ENCODE measurements at places on chromosomes 2 and 18.

- DNase-seq = no peak
These were observed 5.9 kb upstream of the SLC8A1 start for GRCh38 chr2:40457837-40458236.

GRCh38 chr2:199806179-199806578 lies 44.8 kb downstream of the FTCDNL1 start:
- DNase-seq = no peak

DNA sequence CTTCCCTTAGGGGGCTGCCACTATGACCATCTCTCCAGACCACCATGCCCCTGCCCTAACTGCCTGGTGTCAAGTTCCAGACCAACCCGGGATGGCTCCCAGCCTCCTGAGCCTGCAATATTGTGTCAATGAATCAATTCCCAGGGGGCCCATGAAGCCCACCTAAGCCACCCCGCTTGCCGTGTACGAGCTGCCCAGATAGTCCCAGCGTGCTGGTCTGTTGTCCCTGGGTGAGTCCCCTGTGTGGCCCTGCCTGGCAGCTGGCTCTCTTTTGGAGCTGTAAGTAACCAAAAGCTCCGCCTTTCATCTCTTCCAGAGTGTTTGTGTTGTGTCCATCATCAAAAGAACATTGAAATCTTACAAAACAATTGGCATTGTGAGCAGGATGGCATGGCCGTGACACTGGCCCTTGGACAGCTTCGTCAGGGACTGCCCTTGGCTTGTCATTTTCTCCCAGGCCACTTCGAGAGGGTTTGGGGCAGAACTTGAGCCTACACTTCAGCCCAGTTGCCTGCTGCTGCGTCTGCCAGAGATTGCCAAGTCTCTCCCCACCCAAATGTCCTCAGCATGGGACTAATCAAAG lies 11.3 kb upstream of the MAL start:
- no peak for DNase-seq

GRCh38 chr2:11543337-11544216 lies 9.7 kb downstream of the GREB1 start:
- DNase-seq = no peak

- no peak for DNase-seq
These were observed 28.4 kb downstream of the OTX1 start for GRCh38 chr2:63078852-63079606.

- DNase-seq = no peak
These were observed 6.8 kb downstream of the ZCCHC2 start for GRCh38 chr18:62529597-62529996.

DNA sequence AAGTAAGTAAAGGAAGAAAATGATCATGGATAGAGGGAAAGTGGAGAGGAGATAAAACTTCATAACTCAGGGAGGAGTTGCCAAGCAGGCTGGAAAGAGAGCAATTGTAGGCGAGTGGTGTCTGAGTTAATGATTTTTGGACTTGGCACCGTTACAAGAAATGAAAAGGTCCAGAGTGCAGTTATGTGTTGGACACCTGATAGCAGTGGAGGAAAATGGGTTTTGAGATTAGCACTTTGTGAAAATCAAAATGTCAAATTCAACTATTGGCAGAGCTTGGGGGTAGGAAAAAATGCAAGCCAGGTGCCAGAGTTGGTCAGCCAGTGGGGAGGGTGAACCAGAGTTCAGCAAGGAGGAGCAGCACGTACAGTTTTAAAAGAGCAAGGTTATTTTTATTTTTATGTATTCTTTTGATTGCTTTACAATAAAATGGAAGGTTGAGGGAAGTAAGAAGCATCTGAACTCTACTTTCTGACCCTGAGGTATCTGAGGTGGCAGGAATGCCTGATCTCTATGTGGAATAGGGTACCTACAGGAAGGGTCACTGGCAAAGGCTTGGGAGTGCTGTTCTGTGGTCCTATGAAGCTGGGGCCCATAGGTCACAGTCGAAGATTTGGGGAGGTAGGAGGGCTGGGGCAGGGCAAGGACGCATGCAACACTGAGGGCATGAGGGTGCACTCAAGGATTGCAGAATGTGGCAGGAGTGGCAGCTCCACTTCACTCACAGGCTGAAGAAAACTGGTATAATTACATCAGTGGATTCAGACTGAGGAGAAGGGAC lies 127.5 kb downstream of the CD8B2 start:
- no peak for DNase-seq

- no peak for DNase-seq
These were observed 105.8 kb downstream of the SPP2 start for GRCh38 chr2:234156326-234156725.

DNA sequence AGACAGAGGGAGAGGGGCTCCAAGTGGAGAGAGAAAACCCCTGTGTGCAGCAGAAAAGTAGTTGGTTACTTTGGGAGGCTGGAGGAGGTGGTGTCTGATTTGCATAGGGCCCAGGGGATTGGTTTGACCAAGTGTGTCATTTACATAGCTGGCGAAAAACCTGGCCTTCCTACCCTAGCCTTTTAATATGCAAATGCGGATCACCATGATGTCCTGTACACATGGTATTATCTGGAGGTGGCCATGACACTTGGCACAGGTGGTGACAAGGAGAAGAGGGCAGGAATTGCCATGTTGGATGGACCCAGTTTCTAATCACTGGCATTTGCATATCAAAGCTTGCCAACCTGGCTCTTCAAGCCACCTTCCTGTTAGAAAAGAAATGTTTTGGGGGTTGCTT lies 120.8 kb upstream of the CHAC2 start:
- no peak for DNase-seq

DNA sequence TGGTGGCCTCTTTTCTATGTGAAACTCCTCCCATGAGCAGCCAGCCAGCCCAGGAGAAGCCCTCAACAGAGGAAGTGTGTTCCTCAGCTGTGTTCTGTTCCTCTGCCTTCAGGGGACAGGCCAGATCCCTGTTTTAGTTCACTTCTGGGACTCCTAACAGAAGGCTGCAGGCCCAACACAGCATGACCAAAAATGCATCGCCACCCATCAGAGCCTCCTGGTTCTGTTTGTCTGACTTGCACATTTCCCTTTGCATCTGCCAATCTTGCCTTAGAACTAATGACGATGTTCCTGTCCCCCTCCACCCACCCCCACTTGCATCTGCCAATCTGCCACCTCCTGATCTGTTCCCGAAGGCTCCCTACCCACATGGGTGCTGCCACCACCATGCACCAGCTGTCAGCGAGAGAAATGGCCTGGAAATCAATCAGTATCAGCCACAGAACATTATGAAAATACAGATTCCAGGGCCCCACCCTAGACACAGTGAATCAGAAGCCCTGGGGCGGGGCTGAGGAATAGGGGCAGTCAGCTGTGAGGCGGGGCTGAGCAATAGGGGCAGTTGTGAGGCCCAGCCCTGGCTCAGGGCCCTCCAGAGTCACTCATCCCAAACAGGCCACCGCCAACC lies 51.0 kb downstream of the FAM168B start:
- no peak for DNase-seq

DNA sequence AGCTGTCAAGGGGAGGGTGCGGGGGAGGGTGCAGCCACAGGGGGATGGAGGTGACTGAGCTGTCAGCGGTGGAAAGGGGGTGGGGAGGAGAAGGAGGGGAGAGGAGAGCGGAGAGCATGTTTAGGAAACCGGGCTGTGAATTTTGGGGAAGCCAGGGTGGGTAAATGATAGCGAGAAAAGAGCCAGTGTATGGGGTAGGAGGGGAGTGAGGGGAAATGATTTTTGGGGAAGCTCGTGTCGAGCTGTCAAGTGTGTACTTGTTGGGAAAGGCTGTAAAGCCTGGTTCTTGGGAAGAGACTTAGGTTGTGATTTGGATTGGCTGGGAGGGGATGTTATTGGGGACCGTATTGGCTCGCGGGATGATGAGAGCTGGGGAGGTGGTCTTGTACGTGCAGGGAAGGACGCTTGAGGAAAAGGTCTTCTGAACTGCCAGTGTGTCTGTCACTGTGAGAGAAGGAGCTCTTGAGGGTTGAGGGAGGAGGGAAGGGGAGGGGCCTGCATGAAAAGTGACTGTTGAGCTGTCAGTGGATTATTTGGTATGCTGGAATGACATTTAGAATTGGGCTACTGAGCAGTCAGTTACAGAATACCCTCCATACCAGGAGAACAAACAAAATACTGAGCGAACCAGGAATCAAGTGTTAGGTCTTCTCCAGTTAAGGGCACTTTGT lies 1.0 kb downstream of the UBR3 start:
- peak; percentile 13 for DNase-seq

GRCh38 chr18:37575646-37576045 lies 10.0 kb upstream of the CELF4 start:
- no peak for DNase-seq

DNA sequence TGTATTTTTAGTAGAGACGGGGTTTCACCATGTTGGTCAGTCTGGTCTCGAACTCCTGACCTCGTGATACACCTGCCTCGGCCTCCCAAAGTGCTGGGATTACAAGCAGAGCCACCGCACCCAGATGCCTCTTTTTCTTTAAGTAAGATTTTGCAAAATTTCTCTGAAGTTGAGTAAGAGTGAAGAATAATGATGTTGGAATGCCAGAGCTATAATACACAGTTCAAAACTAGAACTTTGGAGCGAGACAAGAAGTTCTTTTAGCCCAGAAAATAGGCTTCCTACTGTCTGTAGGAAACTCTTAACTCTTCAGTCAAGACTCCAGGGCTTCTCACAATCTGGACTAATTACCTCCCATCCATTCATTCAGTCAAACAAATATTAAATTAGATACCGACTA lies 51.4 kb downstream of the MARCHF4 start:
- no peak for DNase-seq

GRCh38 chr2:201517094-201517493 lies 65.6 kb downstream of the STRADB start:
- no peak for DNase-seq

- no peak for DNase-seq
These were observed 141.9 kb upstream of the LGALSL start for GRCh38 chr2:64311948-64312621.

- DNase-seq = no peak
These were observed 47.4 kb upstream of the DNAJC10 start for GRCh38 chr2:182668671-182669070.

DNA sequence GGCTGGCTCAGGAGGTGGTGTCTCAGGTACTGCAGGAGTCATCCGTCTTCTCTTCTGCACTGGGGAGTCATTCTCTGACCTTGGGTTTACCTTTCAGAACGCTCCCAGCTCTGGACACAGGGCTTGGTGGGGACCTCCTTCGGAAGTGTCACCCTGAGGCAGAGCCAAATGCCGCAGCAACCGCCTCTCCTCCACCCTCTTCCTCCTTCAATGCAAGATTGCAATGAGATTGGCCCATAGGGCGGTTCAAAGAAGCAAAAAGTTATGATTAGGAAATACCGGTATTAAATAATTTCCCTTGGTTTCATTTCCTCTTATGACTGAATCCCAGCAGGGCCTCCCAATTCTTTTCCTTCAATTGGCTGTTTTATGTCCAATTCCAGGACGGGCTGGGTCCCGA lies 178.8 kb downstream of the ACKR3 start:
- no peak for DNase-seq

- DNase-seq = no peak
These were observed 406.6 kb downstream of the NYAP2 start for GRCh38 chr2:225806105-225806504.

- DNase-seq = no peak
These were observed 14.6 kb downstream of the SFT2D3 start for GRCh38 chr2:127715778-127716449.

DNA sequence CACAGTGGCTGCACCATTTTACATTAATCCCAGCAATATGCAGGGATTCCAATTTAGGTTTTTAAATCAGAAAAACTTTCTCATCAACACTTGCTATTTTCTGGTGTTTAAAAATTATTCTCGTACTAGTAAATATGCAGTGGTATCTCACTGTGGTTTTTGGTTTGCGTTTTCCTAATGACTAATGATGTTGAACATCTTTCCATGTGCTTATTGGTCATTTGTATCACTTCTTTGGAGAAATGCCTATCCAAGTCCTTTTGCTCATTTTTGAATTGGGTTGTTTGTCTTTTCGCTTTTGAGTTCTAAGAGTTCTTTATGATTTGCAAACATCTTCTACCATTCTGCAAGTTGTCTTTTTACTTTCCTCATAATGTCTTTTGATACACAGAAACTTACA lies 62.1 kb upstream of the TCF7L1 start:
- DNase-seq = no peak

- DNase-seq = no peak
These were observed 24.9 kb upstream of the COL5A2 start for GRCh38 chr2:189204322-189204941.

DNA sequence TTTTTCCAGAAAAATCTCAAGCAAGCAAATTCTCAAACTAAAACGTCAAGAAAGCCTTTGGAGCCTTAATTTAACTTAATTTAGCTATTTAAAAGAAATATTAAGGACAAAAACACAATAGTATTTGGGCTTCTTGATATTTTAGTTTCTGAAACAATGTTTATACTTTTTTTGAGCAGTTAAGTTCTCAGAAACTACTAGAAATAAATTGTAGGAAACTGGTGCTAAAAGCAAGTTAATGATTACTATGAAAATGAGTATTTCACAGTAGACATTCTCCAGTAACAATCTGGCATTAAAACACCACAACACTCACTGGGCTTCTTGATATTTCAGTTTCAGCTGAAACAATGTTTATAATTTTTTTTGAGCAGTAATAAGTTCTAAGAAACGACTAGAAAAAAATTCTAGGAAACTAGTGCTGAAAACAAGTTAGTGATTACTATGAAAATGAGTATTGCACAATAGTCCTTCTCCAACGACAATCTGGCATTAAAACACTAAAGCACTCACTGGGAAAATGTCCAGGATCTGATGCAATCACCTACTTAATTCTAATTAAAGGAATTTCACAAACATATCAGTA lies 45.1 kb downstream of the TRAK2 start:
- no peak for DNase-seq

DNA sequence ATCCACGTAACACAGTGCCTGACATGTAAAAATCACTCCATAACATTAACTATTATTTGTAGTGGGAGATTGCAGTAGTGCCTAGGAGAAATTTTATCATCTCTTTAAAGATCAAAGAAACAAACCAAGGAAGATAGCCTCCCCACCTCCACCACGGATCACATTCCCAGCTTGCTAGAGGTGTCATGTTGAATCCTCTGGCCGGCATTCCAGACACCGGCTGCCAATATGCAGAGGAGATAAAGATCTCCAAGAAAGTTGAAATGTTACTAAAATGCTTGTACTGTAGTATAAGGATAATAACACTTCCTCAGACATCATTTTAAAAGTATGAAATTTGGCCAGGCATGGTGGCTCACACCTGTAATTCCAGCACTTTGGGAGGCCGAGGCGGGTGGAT lies 6.1 kb upstream of the ATG16L1 start:
- DNase-seq = no peak

DNA sequence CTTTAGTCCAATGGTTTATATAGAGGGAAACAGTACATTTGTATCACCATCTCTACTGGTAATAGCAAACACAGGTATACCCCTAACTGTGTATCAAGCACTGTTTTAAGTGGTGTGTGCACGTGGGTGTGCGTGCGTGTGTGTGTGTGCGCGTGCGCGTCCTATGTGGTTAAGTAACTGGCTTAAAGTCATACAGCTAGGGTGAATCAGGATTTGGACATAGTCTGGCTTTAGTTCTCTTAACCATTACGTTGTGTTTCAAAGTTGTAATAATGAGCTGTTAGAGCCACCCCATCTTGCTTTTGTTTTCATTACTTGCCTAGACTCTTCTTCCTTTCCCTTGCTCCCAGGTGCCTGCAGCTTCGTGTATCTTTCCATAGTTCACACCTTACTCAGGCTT lies 2.1 kb downstream of the HADHB start:
- DNase-seq = no peak

- DNase-seq = no peak
These were observed 343.8 kb downstream of the EPHA4 start for GRCh38 chr2:221228214-221228769.
